ENCODE measurements at places on chromosomes 2 and 18. TPM values are rescaled to one million over a fixed set of nuclear protein-coding genes. Genes with fewer than 3 reads are reported as not detected.

Gene NEU2
- total RNA-seq: not detected

Gene REG3A
- 2.9 TPM for total RNA-seq

Gene CCDC148
- 3.1 TPM for total RNA-seq

- DNase-seq: no peak
These were observed 406.1 kb downstream of the LRATD1 start for GRCh38 chr2:15038366-15039364.

DNA sequence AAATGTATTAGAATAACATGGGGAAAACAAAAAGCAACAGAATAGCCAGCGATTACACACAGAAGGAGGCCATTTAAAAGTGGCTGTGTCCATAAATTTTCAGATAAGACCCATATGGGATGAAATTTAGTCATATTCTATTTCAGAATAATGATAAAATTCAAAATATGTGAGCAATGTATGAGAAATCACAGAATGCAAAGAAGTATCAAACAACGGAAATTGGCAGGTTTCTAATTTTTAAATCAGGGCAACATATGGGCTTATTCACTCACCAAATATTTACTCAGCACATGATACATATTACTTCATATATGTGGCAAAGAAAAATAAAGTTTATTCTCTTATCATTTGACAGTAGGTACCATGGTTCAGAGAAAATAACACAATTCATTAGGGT is 208.5 kb downstream of the GRB14 start:
- no peak for DNase-seq

DNA sequence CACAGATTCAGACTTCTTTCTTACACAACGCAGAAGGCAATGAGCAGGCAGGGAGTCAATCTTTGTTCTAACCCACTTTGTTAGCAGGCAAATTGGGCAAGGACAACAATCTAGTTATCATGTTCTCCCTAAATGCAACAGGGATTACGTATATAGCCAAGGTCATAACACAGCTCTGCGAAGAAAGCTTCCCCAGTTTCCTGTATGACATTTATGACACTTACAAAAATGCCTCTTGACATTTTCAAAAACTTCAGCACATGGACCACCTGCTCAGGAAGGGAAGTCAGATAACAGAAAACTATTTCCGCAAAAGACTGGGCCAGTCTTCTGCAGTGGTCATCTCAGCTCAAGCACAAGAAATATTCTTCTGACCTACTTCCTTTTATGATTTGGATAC is 106.1 kb downstream of the IRS1 start:
- DNase-seq: no peak

DNA sequence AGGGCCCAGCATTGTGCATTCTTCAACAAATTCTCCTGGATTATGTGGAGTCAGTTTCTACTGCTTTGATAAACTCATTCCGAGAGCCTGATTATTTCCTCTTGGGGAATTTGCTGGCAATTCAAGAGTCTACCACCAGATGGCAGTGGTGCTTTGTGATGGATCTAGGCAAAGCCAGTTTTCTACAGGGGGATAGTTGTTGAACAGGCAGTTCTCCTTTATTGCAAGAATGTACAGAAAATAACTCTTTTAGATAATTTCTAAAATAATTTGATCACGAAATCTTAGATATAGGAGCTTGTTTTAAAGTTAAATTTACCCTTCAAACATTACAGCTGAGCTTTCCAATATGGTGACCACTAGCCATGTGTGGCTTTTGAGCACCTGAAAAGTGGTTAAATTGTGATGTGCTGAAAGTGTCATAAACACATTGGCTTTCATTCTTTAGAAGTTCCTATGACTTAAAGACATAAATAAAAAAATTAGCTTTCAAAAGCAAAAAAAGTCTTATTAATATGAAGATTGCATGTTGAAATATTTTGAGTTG is 66.7 kb upstream of the HAAO start:
- DNase-seq: peak; percentile 84

- no peak for DNase-seq
These were observed 88.9 kb downstream of the TTN start for GRCh38 chr2:178718283-178718682.

DNA sequence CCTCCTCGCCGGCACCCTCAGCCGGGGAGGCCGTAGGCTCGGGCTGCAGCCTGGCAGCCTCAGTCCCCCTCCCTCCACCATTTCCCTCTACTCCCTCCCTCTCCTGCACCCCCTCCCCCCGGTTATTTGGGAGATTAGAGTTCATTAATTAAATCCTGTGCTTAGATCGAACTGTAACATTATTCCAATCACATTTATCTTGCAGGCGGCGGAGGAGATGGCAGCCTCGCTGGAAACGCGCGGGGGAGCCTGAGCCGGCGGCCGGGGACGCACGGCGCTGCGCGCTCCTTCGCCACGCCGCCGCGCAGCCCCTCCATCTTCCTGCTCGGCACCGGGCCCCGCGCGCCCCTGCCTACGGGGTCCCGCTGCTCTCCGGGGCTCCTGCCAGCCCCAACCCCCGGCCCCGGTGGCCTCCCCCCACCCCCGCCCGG is at the start of gene ST8SIA3:
Gene ST8SIA3 (plus strand): TSS at position 287 of the 431 bp plus-strand sequence. CDS start 290 bp downstream, outside the sequence.
- no peak for DNase-seq

Data from mucosa of gallbladder (tissue), 1 donor.